Amniotic epithelial cell (primary cell): ENCODE measurements at places on chromosomes 4 and X.
A peak's percentile ranks its signal among the peaks of the same experiment; 100 is the strongest.

- DNase-seq = no peak
These were observed 16.2 kb downstream of the RCHY1 start for GRCh38 chr4:75498041-75498440.

DNA sequence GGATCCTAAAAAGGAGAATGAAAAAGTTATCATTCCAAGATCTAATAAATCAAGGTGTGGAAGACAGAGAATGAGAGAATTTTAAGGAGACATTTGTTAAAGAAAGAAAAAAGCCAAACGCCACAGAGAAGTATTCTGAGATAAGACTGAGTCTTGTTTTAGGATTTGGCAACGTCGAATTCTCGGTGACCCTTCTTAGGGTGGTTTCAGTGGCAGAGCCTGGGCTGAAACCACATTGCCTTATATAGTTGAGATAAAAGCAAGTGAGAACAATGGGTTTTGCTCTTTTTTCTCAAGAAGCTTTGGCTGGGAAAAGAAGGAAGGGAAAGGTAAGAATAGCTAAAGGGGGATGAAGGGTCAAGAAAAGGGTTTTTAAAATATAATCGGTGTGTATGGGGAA lies 209.4 kb downstream of the VEGFC start:
- no peak for DNase-seq

- no peak for DNase-seq
These were observed 99.0 kb downstream of the PHKA2 start for GRCh38 chrX:18884916-18885315.

- peak; percentile 21 for DNase-seq
These were observed 187.9 kb downstream of the EPHA5 start for GRCh38 chr4:65482410-65482809.

GRCh38 chrX:155279873-155280272 lies 15.6 kb upstream of the RAB39B start:
- no peak for DNase-seq

DNA sequence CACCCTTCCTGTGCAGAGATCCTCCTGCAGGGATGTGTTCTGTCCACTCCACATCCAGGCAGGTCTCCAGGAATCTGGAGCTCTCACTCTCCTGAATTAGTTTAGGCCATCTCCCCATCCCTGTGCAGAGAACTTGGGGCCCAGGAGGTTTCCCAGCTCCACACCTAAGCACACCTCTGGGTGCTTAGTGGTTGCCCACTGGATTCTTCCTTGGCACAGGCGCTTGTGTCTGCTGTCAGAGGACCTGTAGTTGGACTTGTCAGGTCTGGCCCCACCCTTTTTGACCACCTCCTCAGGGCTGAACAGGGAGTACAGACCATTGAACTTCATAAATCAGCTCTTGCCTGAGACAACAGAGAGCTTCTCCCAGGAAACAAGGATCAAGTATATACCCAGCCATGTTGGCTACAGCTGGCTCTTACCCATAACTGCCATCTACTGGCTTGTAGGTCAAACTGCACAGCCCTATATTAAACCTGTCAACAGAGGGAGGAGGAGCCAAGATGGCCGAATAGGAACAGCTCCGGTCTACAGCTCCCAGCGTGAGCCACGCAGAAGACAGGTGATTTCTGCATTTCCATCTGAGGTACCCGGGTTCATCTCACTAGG lies 275.5 kb downstream of the PPARGC1A start:
- no peak for DNase-seq

GRCh38 chr4:10490996-10491395 lies 33.8 kb upstream of the ZNF518B start:
- DNase-seq = no peak

DNA sequence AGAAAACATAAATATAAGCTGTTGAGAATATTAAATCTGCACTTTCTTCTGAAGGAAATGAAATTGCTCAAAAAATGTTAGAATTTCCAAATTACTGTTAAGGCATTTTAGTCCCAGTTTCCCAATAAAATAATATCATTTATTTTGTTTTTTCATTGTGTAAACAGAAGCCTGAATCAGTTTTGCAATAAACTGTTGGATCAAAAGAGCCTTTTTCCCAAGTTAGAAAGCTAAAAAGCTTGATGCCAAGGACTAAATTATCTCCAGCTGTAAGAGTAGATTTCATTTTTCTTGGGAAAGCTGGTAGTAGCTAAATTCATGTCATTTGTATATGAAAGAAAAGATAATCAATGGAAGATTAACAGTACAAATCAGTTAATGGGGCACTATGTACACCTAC lies 95.8 kb downstream of the RNF150 start:
- no peak for DNase-seq

DNA sequence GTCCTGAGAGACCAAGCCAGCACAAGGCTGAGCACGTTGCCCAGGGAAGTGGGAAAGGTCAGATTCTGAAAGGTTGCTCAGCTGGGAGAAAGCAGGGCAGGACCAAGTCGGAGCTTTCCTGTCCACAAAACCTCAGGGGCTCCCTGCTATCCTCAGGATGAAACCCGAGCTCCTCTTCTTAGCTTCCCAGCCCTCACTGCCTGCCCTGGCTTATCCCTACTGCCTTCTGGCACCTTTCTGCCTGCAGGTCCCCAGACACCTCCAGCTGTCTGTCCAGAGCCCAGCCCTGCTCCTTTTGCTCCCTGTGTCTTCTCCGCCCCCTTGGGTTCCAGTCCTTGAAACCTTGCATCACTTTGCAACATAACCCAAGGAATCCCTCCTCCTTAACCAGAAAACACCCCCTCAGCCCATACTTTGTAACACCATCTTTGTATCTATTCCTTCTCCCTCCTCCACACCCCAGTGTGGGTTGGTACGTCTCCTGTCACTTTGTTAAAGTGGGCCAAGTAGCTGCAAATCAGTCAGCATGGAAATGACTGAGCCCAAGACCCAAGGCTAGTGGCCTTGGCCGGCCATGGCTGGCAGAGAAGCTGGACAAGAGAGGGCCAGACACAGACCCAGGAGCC lies 20.0 kb upstream of the PRRG3 start:
- no peak for DNase-seq

- DNase-seq = no peak
These were observed 297.5 kb downstream of the NAF1 start for GRCh38 chr4:162869157-162869556.

- peak; percentile 89 for DNase-seq
These were observed 450.0 kb downstream of the ANKRD50 start for GRCh38 chr4:124262211-124263179.

DNA sequence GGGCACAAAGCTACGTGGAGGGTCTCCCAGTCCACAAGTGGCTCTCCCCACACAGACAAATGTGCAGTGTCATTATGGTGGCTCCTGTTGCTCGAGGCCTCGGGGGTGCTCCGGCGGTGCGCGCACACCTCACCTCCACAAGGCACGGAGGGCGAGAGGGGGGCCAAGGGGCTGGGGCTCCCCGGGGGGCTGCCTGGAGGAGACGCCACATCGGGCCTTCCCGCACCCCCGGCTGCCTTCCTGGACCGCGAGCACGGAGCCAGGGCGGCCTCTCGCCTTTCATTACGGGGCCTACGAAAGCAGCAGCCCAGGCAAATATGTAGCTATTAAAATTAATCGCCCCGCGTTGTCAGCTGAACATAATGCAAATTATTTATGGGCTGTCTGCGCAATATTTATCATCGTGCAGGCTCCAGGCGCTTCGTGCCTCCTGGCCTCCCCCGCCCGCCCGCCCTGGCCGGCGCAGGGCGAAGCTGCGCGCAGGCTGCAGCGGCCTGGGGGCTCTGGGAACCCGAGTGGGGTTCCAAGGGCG lies 70.8 kb upstream of the BCOR start:
- peak; percentile 43 for DNase-seq
